ENCODE measurements at places on chromosomes 4 and X. TPM values are rescaled to one million over a fixed set of nuclear protein-coding genes. Genes with fewer than 3 reads are reported as not detected.

The CSAG2 gene
- total RNA-seq, result not detected

The PPEF2 gene
- total RNA-seq, result 0.32 TPM

DNA sequence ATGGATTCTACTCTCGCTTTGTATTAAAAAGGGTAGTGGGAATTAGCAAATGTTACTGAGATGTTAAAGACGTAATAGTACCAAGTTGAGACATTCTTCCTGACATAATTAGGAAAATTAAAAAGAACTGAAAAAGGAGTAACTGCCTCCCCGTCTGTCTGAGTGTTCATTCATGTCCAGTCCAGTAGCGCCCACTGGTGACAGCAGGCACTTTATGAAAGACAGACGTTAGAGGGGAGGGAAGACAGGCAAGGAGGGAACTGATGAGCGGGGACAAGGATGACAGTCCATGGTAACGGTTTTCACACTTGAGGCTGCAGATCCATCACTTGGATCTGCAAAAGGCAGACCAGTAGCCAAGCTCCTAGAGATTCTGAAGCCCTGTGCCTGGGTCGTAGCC, 326.7 kb downstream of the STK32B start:
- DNase-seq, result no peak

DNA sequence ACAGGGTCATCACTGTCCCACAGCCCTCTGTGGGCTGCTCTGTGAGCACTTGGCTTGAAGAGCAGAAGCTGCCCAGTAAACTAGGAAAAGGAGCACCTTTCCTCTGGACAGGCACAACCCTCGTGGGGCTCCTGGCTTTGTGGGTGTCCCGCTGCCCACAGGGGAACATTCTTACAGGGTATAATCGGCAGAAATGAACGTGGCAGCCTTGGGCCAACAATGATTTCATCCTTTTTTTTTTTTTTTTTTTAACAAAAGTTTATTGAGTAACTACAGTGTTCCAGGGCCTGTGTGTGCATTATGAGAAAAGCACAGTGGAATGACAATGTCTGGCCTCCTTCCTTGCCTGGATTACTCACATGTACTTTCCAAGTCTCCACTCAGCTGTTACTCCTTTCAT, 197.2 kb downstream of the PDGFC start:
- DNase-seq, result no peak

GRCh38 chr4:78610546-78611214, 59.1 kb downstream of the ANXA3 start:
- no peak for DNase-seq

All from transverse colon (tissue), 4 donors.